Stimulated activated CD4-positive, alpha-beta T cell treated with anti-CD3 and anti-CD28 coated beads, Interleukin-15, amount 100 ng/mL, for 24 hours (primary cell): ENCODE measurements at places on chromosomes 16 and 17.

DNA sequence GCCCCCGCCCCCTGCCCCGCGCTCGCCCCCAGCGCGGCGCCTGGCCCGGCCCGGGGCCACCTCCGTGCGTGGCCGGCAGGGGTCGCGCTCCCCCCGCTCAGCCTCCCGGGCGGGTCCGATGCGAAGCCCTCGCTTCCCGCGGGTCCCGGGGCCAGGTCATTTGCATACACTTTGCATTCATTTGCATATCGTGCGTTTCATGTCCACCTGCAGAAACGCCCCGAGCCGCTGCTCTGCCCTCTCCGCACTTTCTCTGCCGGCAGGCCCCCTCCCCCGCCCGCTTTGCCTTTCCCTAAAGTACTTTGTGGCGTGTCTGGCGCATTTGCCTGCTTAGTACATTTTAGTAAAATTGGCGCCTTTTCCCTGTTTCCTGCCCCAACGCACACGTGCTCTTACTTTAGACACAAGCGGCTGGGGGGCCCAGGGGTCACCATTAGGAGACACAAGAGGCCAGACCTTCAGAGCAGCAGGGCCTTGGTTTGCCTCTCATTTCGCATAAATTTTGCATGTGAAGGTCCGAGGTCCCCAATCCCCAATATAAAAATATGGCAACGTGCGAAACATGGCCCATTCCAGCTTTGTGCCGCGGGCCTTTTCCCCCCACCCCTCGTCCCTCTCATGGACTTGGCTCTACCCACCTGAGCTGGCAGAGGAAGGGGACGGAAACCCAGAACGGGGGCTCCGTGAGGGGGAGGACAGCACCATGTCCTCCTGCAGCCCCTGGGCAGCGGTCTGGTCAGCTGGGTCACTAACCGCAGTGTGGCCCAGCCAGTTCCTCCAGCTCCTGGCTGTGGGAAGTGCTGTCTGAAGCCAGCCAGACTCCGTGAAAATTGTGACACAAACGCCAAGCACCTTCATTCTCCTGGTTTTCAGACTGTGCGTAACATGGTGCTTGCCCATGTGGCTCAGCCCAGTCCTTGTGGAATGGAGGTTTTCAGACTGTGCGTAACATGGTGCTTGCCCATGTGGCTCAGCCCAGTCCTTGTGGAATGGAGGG lies 34.8 kb downstream of the CBFA2T3 start:
- DNase-seq = peak; percentile 70

- no peak for DNase-seq
These were observed 16.4 kb upstream of the CCL23 start for GRCh38 chr17:36034127-36034526.

DNA sequence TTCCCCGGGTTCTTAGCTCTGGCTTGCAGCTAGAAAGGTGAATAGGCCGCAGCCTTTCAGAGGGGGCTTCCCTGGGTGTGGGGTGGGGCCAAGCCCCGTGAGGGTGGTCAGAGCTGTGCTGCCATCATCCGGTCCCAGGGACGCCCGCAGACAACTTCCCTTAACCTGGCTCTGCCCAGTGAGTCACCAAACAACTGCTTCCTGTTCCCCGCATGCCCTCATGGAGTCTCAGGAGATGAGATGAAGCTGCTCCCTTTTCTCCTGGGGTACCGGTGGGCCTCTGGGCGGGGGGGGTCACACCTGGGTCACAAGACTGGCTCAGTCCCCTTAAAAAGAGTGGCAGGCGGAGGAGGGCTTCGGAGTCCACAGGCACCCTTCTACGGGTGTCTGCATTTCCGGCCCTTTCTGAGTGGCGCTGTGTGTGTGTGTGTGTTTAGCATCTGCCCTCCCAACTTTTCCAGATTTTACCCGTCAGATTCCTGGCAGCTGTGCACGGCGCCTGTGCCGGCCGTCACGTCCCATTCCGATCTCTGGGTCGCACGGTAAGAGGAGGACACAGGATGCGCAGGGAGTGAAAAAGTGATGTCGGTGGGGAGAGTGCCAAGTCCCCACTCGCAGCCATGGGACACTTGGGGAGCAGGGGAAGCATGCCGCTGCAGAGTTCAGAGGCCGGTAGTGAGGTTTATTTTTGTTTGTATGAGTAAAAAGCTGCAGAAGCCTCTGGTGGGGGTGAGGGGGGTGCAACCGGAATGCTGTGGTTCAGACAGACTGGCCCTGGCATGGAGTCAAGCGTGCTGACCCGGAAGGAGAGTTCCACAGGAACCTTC lies 16.8 kb downstream of the HIC1 start:
- DNase-seq = no peak

- peak; percentile 89 for DNase-seq
These were observed at the start of the genes GNPTG and TSR3 for GRCh38 chr16:1351582-1352362. Gene GNPTG (plus strand): TSS chr16:1351931. CDS start chr16:1351966, 35 bp downstream. Gene TSR3 (minus strand): TSS chr16:1351878. CDS start chr16:1351804, 74 bp downstream.

GRCh38 chr17:79803421-79803996 lies 6.6 kb upstream of the CBX8 start:
- DNase-seq = no peak

DNA sequence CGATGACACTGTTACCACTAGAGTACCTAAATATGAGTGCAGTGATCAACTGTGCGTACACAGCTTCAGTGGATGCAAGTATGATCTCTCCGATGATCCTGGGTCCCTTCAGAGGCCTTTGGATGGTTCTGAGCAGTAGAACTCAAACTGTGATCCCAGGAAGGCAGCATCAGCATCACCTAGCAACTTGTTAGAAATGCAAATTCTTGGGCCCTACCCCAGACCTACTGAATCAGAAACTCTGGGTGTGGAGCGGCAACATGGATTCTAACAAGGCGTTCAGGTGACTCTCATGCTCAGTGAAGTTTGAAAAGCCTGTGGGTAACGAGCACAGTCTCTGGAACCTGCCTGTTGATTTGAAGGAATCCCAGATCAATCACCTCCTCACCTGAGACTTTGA lies 25.4 kb downstream of the TOX3 start:
- DNase-seq = no peak

GRCh38 chr17:30379303-30379902 lies 676 bp downstream of the CPD start:
- DNase-seq = peak; percentile 47

DNA sequence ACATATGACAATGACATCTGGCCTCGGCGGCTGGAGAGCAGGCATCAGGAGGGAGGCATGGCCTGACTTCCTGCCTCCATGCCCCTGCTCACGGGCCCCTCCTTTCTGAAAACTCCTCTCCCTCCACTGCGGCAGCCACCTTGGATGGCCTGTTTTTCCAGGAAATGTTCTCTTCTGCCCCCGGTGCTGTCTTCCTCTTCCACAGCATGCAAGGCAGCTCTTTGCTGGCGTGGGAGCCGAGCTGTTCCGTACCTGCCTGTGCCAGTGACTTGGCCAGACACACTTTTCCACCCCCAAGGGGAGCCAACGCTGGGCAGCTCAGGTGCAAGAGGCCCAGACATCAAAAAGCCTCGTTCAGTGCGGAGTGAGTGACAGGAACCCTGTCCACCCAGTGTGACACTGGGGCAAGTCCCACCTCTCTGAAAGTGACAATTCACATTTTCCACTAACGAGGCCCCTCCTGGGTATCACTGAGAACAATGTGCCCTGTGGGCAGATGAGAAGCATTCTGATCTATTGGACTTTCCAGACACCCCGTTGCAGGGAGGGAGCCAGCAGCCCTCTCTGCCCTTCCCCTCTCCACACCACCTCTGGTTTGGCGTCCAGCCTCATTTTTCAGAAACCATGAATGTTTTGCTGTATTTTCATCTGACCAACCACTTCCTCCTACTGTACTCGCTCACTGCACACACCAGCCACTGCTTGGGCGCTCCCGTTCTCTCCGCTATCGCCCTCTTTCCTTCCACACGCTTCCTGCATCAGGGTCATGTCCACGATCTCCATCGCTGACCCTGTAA lies 31.2 kb downstream of the NSMCE1 start:
- peak; percentile 87 for DNase-seq

- no peak for DNase-seq
These were observed 105.3 kb downstream of the RAP1GAP2 start for GRCh38 chr17:2901582-2901981.

GRCh38 chr17:39870776-39871175 lies 2.8 kb downstream of the ZPBP2 start:
- DNase-seq = no peak

DNA sequence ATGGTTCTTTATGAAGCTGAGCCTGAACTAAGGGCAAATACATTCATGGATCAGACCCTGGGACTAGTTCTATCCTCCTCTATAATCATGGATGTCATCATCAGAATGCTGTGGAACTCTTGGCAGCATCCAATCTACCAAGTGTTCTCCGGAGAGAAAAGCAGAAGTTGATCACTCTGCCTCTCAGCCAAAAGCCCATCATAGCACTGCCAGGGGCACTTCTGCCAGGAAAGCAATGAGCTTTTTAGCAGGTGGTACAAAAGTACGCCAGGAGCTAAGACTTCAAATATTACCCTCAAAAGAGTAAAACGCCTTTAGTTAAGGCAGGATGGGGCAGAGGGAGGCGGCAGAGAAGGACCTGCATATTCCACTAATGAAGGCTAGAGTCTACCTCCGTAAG lies 279.0 kb downstream of the SLC39A11 start:
- no peak for DNase-seq

GRCh38 chr16:49085686-49086085 lies 196.0 kb downstream of the CBLN1 start:
- DNase-seq = no peak

GRCh38 chr17:56085576-56086267 lies 67.6 kb upstream of the ANKFN1 start:
- no peak for DNase-seq

DNA sequence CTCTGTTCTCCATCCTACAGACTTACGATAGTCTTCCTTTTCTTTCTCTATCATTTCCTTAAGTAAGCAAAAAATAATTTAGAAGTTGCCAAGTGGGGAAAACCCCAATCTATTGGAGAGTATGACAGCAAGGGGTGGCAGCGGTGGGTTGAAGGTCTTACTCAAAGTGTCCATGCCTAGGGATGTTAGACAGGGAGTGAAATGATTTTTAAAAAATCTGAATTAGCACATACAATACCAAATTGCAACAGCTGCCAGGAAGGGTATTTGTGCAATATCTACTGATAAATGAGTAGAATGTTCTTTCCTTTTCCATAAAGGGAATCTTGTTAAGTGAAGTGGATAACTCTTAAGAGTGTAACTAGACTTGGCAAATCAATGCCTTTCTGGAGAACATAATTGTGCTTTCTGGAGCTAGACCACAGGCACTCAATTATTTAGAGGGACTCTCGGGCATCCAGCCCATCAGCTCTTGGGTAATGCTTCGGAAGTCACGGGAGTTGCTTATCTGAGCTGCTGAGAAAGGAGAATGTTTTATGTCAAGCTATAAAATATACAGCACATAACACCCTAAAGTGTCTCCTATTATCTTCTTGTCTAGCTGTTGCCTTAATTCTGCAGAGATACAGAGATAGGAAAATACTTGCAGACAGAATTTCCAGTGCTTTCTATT lies 151.5 kb downstream of the KCNJ2 start:
- no peak for DNase-seq

DNA sequence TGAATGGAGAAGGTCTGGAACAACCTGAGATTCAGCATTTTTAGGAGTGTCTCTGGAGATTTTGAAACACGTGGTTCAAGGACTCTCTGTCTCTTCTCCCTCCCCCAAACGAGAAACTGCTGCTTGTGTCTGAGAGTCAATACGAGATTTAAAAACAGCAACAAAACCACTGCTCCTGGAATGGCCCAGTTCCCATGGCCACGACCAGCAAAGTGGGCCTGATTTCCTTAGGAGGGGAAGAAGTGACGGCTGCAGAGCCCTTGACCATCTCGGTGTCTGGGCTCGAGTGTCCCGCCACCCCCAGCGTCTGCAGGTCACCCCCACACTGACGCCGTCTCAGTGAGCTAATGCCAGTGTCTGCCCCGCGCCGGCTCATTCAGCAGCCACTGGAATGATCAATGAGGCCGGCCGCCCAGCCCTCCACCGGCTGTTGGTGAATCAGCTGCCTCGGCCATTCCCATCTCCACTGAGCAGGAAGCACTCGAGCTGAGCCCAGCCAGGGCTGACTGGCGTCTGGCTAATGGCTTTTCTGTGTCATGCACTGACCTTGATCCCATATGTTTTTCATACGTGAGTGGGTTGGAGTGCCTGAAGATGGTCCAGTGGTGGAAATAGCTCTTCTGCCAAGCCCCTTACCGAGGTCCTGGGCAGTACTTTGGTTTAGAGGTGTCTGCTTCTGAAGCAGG lies 151.8 kb downstream of the PITPNC1 start:
- no peak for DNase-seq

DNA sequence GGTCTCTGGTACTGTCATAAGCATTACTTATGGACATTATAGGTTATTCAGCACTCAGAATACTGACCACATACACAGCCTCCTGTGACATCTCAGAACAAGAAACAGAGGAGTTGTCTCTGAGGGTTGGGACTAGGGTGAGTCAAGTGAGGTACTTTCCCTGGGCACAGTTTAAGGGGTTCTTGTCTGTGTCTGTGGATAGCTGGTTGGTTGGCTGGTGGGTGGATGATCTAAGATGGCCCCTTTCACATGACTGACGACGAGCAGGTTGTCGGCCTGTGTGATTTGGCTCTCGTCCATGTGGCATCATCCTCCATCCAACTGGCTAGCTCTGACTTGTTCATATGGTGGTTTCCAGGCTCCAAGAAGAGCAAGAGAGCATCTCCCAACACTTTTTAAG lies 163.9 kb downstream of the PRKCB start:
- DNase-seq = peak; percentile 81
